ENCODE measurements at places on chromosomes 2 and 18.

GRCh38 chr2:216163518-216163917 lies 54.4 kb downstream of the XRCC5 start:
- no peak for DNase-seq

DNA sequence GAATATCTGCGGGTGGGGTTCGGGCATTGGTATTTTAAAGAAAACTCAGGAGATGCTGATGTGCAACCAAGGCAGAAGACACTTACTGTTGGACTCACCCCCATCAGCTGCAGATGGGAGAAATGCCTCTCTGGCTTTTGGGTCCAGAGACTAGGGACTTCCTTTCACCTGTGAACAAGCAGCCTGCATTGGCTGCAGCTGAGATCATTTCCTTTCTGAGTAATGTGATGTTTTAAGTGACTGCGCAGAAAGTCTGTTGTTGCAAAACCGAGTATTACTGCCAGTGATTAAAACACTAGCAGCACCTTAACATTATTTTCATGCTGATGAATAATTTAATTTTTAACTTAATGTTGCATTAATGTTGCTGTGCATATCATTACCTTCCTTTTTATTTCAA lies 143.0 kb downstream of the TSN start:
- DNase-seq = no peak

- DNase-seq = no peak
Observed at GRCh38 chr2:195645413-195645812, 11.6 kb upstream of the SLC39A10 start.

DNA sequence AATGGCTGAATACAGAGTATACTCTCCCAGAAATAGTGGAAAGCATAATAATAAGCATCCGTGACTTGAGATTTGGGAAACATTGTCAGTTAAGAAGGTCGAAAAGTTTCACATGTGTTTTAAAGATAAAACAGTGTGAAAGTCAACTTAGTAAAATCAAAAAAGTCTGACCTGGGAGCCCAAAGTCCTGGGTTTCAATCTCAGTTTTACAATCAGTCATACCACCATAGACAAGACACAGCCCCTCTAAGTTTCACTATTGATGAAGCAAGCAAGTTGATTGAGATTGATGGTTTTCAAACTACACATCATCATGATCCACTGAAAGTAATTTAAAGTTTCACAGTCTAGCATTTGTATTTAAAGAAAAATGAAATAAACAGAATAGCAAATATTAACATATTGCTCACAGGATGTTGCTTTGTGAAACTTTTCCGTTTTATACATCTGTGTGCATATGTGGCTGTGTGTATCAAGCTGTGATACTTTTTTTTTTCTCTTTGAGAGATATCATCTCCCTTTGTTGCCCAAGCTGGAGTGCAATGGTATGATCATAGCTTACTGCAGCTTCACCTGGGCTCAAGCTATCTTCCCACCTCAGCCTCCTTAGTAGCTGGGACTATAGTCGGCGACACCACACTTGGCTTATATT lies 71.1 kb downstream of the PIK3C3 start:
- no peak for DNase-seq

- DNase-seq = no peak
Observed at GRCh38 chr2:195620501-195620900, 36.5 kb upstream of the SLC39A10 start.

GRCh38 chr2:242044313-242044590 lies 174.7 kb downstream of the RTP5 start:
- no peak for DNase-seq

- no peak for DNase-seq
Observed at GRCh38 chr2:235639428-235639773, 145.6 kb downstream of the AGAP1 start.

DNA sequence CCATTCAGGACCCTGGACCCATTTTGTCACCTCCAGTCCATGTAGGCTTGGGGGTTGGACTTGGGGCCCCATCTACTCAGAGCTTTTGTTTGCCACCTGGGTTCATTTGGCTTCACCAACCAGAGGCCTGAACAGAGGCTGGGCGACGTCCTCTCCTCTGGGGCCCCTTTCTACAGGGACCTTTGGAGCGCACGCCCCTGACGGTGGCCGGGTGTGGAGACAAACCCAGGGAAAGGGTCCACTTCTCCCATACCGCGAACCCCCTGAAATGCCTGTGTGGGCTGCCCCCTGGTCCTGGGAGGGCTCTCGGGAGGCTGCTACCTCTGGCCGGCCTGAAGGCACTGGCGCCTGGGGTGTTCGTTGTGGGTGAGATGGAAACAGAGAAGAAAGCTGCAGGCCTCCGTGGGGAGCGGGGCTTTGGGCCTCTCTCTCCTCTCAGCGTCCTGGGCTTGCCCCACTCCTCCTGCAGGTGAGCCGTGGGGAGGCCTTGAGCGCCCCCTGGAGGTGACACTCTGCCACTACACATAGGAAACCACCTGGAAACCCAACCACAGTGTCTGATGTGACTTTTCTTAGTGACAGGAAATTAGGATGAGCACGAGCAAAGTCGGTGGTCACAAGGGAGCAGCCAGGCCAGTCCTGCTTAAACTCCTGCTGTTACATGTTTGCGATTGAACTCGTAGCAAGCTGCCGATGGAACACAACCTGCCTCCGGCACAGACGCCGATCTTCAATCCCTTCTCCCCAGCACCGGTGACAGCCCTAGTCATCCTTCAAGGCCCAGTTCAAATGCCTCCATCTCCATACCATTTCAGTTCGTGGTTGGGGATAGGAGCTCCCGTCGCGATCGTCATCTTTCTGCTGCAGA lies 12.0 kb upstream of the NTSR2 start:
- DNase-seq = peak; percentile 86

GRCh38 chr2:208466151-208466919 lies 59.7 kb downstream of the PTH2R start:
- peak; percentile 12 for DNase-seq

- no peak for DNase-seq
Observed at GRCh38 chr2:207244971-207245925, 79.5 kb upstream of the KLF7 start.

DNA sequence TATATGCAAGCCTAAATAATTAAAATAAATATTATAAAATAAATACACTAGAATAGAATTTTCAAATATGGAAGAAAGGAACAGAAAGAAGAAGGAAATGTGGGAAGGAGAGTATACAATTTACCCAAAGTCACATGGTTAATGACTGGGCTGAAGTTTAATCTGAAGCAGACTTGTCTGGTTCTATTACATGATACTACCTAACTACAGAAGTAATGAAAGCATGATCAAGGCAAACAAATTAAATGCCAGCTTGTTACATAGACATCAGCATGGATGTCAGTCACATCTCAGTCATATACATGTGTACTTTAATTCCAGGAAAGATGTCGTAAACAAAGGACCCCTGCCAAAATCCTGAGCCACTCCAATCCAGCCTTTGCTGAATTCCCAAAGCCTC lies 1060.8 kb downstream of the CNTNAP5 start:
- no peak for DNase-seq

GRCh38 chr18:39693359-39693758 lies 2127.8 kb upstream of the CELF4 start:
- no peak for DNase-seq

DNA sequence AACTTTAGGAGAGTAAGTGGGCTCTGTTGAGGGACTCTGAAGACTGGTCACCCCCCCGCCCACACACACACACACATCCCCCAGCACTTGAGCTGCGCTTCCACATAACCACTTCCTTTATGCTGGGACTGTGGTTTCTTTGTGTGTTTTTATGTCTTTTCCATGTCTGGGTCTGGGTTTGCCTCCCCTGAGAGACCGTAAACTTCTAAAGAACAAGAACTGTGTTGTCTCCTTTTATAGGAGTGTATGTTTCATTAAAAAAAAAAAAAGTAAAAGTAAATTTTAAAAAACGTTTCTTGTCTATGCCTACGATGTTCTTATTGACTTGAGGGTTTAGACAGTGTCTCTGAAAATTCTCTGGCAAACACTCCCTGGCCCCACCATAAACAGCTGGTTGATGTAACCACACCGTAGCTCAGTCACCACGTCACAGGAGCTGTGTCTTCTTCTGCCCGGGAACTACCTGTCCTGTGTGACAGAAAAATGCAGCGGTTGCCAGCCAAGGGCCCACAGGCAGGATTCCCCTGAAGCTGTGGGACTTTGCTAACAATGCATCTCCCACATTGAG lies 68.0 kb downstream of the KLHL29 start:
- no peak for DNase-seq

GRCh38 chr18:36340246-36340645 lies 42.7 kb downstream of the FHOD3 start:
- DNase-seq = no peak

- no peak for DNase-seq
Observed at GRCh38 chr18:3500016-3500415, 50.0 kb downstream of the TGIF1 start.

DNA sequence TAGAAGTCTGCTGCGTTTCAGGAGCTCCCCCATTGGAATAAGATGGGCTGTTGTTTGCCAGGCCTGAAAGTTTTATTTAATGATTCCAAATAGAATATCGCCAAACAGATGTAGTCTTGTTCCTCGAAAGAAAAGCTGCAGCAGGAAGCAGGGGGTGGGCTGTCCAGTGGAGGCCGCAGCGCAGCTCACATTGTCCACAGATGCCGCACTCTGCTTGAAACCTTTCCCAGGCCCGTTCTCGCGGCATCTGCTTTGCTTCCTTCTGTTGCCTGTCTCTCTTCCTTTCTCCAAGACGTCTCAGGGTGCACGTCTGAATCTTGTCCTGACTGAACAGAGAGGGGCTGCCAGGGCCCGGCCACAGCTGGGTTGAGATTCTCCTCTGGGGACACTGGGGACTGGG lies 12.4 kb upstream of the IGFBP2 start:
- DNase-seq = no peak

DNA sequence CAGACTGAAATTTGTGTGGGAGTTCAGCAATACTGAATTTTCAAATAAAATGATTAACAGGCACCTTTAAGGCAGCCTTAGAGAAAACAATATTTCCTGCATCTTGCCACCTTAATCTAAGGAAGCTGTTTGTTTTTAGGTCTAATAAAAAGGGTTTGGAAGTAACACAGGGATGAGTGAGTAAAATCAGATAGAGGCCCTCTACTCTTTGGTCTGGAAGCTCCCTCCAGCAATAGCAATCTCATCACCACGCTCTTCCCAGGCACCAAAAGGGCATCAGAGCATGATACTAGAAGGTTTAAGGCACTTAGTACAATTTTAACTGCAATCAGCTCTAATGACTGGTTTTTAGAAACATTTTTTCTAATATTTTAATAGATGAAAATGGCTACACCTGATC lies 155.6 kb downstream of the VWC2L start:
- no peak for DNase-seq

- DNase-seq = no peak
Observed at GRCh38 chr2:201420442-201421113, 30.7 kb downstream of the TRAK2 start.

- DNase-seq = no peak
Observed at GRCh38 chr2:10520154-10520553, 72.0 kb upstream of the ODC1 start.

DNA sequence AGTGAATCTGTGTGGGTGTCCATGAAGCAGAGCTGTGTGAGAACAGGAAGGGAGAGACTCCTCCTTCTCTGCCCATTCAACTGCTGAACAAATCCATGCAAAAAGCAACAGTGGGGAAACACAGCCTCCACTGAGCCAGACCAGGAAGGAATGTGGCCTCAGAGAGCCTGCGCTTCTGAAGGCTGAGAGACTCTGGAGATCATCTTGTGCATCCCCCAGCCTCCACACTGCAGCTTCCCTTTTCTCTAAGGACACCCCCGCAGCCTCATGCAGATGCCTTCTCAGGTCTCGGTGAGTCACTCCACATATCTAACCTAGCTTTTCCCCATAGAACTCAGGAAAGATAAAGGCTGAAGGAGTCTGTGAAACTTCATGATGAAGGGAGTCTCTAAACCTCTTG lies 402.9 kb downstream of the TNS1 start:
- no peak for DNase-seq
